ENCODE measurements at places on chromosomes 6 and 20.

DNA sequence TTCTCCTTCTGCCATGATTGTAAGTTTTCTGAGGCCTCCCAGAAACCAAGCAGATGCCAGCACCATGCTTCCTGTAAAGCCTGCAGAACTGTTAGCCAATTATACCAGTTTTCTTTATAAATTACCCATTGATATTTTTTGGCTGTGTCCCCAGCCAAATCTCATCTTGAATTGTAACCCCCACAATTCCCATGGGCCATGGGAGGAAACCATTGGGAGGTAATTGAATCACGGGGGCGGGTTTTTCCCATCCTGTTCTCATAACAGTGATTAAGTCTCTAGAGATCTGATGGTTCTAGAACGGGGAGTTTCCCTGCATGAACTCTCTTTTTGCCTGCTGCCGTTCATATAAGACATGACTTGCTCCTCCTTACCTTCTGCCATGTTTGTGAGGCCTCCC, 788.5 kb downstream of the C6orf118 start:
- no peak for DNase-seq

DNA sequence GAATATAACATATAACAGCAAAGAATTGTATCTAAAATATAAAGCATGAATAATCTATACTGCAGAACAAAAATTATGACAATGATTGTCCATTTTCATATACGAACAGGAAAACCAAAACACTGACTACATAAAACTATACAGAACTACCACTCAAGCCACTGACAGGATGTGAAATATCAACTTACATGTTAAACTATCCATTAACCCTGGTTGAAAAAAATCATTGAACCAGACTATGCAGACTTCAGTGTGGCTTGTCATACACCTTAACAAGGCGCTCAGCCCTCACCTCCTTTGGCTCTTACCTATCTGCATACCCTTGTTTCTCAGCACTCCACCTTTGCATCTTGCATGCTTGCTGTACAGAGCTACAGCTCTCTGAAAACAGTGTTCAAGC, 34.9 kb downstream of the ASCC3 start:
- DNase-seq: peak; percentile 0

- DNase-seq: no peak
These were observed 2.4 kb upstream of the GCLC start for GRCh38 chr6:53547166-53547810.

DNA sequence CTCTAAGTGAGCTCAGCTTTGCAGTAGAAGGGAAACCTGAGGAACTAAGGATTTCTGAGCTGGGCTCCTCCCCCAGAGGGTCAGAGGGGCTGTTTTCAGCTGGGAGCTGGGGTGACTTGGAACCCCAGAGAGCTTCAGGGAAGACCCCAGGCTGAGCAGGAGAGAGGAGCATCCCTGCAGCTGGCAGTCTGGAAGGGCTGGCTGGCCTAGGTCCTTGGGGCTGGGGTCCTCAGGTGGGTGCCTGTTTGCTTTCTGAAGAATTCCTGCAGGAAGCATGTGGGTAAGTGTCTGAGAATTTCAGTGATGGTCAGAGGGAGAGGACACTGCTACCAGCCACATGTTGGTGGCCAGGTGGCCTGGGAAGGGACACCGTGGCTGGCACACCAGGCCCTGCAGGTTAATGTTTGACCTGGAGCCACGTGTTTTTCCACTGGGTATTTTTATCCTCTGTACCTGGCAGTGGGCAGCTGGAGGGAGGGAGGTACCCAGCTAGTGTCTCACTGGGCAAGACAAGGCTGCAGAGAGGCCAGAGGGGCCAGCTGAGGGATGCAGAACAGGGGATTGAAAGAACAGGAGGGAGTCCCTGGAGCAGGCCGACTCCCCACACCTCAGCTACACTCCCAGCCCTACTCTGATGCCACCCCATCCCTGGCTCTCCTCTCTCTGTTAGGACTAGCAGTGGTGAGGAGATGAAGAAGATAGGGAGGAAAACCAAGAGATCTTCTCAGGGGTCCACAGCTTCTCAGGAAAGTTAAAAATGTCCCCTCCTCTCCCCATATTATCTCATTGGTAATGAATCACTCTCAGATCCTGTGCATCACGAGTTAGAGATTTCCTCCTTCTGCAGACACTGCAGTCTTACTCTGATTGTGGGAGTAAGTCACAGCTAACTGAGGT, 143.6 kb downstream of the VEGFA start:
- DNase-seq: no peak

DNA sequence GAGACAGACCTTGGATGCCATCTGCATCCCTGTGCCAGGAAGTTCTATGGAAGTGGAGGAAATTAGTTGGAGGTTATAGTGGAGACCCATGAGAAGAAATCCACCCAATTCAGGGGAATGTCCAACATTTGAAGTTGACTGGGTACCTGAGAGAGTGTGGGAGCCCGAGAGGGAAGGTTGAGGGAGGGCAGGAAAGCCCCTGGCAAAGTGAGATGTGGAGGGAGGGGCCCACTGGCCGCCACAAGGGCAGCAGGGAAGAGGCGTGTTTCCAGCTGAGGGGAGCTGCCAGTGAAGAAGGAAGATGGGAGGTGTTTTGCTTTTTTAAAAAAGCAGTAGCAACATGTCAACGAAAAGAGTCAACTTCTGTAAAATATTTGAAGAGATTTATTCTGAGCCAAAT, 16.3 kb upstream of the SERPINB9 start:
- DNase-seq: no peak

- DNase-seq: no peak
These were observed 140.9 kb downstream of the GJA10 start for GRCh38 chr6:90035047-90035723.

GRCh38 chr6:5706124-5707033, 300.3 kb downstream of the NRN1 start:
- no peak for DNase-seq

DNA sequence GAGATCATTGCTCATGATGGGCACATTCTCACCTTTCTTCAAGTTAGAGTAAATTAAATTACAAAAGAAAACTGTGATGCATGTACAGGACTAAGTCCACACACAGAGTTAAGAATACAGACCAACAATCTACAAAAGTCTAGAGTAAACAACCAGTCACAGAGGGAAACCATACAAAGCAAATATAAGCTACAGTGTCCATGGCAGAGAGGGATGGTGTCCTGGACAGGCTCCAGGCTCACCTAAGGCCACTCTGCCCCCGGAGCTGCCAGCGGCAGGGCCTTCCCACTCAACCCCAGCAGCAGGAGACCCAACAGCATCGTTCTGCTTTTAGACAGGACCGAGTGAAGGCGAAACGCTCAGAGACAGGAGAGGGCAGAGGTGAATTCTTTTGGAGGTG, 16.0 kb downstream of the PDE10A start:
- DNase-seq: no peak

DNA sequence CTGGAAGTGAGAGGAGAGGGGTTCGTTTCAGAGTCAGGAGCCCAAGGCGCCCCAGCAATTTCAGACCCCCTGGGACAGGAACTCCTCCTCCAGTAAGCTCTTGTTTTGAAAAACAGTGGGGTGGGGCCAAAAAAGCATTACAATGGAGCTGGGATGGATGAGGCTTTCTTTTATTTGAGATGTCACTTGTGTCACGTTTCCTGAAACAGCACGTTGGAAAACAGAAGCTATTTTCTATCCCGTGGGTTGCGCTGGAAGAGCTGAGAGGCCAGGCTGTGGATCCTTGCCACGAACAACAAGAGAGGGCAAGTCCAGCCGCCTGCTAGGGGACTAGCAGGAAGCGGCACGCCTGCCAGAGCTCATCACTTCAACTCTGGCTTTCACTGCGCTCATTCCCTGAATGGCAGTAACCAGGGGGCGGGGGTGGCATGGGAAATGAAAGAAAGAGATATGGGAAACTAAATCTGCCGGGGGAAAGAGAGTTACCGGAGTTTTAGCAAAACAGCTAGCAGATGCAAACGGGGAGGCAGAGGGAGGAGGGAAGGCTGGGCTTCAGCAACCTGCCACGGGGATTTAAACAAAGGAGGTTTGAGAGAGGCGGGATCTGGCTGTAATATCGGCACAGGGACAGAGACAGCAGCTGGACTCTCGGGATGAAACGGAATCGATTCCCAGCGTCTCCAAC, 34.6 kb downstream of the GCNT2 start:
- peak; percentile 68 for DNase-seq

- DNase-seq: peak; percentile 64
These were observed 554 bp upstream of the ZSCAN31 start for GRCh38 chr6:28336284-28337120.

DNA sequence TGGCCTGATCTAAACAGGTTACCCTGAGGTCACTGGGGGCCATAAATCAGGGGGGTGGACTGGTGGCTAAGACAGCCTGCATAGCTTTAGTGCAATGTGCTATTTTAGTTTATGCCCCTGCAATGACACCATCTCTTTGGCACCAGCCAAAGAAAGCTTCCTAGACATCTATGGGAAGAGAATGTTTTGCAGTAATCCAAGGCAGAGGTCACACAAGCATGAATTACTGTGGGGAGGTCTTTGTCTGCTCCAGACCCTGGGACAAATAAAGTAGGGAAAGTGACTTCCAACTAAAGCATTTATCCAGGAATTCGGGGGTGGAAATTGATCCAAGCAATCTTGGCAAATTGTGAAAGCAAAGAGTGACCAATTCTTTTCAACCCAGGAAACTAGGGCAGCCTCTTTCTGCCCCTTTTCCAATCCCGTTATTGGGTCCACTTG, 5.3 kb downstream of the RIPOR2 start:
- peak; percentile 79 for DNase-seq

DNA sequence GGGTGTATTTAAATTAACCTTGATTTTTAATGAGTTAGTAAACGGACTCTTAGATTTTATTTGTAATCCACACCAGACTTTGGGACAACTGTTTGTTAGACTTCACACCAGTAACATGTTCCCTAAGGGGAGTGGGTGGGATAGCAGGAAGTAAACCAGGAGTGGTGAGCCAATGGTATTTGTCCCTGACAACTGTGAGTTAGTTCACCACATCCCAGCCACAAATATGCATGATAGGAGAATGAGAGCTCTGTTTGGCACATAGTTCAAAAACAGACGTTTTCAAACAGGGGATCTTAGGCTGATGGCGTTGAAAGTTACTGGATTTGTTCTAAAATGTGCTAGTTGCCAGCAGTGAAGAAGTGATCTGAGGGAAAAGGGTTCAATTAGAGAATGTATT, 18.7 kb upstream of the COL10A1 start:
- peak; percentile 94 for DNase-seq

GRCh38 chr20:16129411-16129810, 443.8 kb downstream of the KIF16B start:
- DNase-seq: no peak

DNA sequence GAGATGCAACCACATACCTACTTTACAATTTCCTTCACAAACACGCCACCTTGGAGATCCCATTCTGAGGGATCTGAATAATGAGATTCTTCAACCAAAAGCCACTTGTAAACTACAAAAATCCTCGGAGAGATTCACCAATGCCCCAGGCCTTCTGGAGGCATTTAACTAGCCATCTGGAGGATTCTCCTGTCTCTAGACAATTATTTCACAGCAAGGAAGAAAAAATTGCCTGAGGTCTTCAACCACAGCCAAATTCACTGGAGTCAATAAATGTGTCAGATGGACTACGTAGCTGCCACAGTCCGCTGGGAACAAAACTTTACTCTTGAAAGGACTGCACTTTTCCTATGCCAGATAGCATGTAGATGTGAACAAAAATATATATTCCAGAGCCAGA, 19.0 kb upstream of the DCDC2 start:
- no peak for DNase-seq

DNA sequence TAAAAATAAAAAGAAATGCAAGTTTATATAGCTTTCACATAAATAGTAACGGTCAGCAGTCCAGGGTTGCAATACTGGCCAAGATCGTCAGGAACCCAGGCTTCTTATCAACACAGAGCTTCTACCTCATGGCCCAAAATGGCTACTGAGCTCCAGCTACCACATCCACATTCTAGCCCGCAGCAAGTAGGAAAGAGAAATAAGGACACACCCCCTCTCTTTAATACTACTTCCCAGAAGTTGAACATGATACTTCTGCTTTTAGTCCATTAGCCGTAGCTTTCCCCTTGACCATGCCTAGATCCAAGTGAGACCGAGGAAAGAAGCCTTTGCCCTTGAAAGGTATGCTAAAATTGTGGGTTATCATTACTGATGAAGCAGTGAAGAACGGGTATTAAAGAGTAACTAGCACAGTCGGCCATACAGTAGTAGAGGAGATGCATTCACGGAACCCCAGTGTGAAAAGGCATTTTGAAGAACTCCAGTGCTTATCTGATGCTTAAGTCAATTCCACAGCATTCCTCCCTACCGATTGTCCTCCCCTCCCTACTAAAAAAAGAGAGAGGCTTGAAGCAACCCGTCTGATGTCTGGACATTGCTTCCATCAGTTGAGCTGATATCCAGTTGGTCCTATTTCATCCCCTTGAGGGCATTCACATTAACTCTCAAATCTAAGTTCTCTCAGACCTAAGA, 226.9 kb upstream of the RREB1 start:
- no peak for DNase-seq

DNA sequence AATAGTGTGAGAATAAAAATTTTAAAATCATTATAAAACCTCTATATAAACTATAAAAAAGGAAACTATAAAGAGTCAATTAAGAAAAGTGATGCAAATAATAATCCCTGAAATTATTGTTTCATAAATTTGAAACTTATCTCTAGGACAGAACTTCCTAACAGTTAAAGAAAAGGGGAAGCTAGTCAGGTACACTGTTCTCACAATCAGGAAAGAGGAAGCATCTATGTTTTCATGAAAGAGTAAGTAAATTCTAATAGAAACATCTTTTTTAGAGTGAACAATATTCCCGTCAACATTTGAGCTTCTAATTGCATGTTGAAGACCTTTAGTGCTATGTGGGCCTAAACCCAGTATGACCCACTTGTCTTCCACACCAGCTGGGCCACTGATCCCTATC, 1.2 kb upstream of the ADGRF1 start:
- DNase-seq: no peak

- no peak for DNase-seq
These were observed 14.5 kb downstream of the ADA start for GRCh38 chr20:44637042-44637441.

DNA sequence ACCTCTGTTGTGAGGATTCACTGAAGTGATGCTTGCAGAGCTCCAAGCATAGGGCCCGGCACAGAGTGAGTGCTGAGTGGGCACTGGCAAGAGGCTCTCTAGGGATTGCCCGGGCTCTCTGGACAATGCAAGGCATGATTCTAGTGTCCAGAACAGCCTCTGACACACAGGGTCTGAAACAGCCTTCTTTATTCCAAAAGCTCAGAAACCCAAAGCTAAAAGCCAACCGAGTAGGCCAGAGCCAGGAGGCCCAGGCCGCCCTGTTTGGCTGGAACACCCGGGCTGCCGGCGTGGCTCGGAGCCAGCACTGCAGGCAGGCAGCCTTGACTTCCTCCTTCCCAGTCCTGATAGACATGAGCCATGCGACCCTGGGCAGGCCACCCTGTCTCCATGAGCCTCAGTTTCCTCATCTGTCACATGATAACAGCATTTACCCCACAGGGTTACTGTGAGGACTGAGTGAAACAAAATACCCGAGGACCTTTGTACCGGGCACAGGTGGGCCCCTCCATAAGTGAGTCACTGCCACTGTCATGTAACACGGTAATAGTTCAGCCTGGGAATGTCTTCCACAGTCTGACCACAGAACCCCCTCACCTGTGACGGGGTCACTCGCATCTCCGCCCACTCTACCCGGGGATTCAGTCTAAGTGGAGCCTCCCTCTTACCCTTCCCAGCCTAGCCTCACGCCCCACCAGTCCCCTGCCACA, 51.5 kb downstream of the PTPRT start:
- DNase-seq: no peak
